ENCODE measurements at places on chromosomes 4 and X. TPM values are rescaled to one million over a fixed set of nuclear protein-coding genes. Genes with fewer than 3 reads are reported as not detected.

The STARD8 gene
- total RNA-seq: not detected

The FGF5 gene
- total RNA-seq: 0.07 TPM

The RNF175 gene
- total RNA-seq: 0.25 TPM

The GAR1 gene
- 37.7 TPM for total RNA-seq

The NUDT10 gene
- total RNA-seq: not detected

The RAB39B gene
- total RNA-seq: 13.4 TPM

The RS1 gene
- total RNA-seq: not detected

The WFS1 gene
- total RNA-seq: 14.3 TPM

The TRAM1L1 gene
- not detected for total RNA-seq
